NCI-H1930 (cell line): ENCODE measurements at places on chromosomes 5 and 9.

DNA sequence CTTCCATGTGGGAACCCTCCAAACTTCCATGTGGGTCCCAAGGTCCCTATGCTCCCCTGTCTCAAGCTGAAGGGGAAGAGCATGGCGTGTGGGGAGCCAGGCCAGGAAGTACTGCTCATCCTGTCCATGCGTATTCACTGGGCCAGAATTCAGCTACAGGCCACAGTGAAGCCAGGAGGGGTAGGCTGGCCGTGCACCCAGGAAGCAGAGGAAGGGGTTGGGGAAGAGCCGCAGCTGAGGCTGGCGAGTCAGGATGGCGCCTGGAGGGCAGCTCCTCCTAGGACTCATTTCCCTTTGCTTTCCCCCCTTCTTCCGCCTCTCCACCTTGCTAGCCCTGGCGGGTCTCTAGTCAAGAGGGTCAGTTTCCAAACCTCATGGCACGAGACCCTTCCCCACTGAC, 57.4 kb downstream of the ROPN1L start:
- no peak for DNase-seq

- no peak for DNase-seq
Observed at GRCh38 chr9:33017283-33018041, 7.6 kb upstream of the DNAJA1 start.

DNA sequence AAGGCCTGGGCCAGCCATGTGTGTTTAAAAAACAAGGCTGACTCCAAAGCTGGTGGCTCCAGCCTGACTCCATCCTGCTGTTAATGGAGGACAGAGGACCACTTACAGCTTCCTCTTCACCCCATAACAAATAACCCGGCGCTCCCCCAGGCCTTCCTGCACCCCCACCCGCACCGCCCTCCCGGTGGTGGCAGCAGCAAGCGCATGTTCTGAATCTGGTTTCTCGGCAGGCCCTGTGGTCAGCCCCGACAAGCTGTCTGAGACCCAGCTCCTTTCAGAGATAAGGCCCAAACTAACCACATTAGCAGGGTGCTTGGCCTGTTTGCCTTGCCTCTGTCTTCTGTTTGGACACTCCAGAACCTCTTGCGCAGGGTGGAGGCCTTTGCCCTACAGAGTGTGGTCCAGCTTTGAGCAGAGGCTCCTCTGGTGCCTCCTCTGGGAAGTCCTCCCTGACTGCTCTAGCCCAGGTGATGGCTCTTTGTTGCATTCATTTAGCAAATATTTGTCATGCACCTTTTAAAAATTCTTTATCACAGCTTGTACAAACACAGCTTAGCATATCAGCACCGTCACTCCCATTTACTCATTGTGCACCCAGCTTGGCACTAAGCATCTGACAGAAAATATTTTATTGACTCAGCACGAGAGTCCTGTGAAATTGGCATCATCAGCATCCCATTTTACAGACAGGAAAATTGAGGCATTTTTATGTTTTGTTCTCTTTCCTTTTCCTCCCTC, 78.4 kb downstream of the NDFIP1 start:
- no peak for DNase-seq

DNA sequence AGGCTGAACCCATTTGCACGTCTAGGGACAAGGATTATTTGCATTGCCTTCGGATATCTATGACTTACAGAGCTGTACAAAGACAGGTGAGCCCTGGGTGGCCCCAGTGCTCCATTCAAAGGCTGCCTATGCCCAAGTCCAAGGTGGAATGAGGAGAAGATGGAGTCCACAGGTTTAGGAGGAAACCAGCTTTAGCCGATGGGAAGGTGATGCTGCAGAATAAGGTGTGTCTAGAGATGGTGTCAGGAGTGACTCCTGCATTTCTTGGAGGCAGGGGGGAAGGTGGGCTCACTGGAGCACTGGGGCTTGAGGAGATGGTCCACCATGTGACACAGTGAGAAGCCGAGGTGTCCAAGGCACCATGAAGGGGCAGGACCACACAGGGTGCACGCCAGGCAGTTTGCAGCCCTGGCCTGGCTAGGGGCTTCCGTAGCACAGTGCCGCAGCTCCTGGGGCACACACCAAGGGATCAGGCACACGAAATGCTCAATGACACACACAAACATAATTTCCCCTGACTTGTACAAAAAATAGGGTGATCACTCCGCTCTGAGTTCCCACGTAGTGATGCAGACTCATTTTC, 32.1 kb downstream of the SEMA4D start:
- no peak for DNase-seq

DNA sequence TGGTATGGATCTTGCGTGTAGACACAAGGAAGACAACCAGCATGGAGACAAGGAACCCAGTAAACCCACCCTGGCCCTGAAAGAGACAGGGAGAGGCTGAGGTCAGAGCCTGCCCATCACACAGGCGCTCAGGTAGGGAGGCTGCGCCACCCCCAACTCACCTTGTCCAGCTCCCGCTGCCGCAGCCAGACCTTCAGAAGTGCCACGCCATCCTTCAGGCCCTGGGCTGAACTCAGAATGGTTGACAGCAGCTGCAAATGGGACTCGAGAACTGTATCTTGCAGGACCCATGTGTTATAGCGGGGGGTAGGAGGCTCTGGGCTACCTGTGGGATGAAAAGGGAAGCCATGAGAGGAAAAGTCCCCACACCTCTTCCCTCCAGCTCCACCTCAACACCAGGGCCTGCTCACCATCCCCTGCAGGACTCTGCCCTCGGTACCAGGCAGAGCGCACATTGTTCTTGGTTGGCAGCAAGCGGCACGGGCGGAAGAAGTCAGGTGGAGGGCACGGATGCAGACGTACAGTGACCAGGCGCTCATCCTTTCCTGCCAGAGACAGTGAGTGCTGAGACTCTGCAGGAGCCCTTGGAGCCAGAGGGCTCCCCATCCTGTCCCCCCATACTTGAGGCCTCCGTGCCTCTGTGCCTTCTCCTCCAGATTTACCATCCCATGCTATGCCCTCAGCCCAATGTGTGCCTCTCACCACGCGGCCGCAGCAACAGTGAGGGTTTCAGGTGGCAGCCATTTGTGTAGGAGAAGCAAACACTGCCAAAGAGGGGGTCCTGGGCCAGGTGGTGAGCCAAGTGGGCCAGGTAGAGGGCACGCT, 4.7 kb downstream of the NOL6 start:
- no peak for DNase-seq

GRCh38 chr5:132283423-132284043, 10.7 kb upstream of the SLC22A4 start:
- no peak for DNase-seq

GRCh38 chr5:65015767-65016166, 247.0 kb downstream of the CWC27 start:
- no peak for DNase-seq

GRCh38 chr5:148750614-148751013, 75.8 kb upstream of the ADRB2 start:
- DNase-seq, result no peak

DNA sequence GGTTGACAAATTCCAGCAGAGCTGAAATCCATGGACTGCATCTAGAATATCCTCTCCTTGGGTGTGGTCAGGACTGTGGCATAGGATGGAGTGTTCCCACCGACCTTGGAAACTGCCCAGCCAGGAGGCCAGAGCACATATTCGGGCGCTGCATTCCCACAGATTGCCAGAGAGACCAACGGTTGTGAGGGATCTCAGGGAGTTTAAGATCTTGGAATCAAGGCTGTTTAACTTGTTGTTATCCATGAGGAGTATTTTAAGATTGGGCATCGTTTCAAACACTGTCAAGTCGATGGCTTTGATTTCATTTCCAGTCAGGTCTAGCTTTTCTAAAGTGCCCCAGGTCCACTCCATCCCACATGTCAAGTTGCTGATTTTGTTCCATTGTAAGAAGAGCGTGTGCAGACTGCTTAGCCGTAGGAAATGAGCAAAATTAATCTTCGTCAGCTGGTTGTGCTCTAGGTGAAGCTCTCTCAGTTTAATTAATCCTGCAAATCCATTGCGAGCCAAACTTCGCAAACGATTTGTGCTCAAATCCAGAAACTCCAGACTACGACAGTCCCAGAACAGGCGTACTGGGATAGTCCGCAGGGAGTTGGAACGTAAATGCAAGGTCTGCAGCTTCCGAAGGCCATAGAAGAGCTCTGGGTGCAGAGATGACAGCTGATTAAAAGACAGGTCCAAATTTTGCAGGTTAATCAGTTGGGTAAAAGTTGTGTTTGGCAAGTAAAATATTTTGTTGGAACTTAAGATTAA, 1.5 kb downstream of the LRRTM2 start:
- no peak for DNase-seq

DNA sequence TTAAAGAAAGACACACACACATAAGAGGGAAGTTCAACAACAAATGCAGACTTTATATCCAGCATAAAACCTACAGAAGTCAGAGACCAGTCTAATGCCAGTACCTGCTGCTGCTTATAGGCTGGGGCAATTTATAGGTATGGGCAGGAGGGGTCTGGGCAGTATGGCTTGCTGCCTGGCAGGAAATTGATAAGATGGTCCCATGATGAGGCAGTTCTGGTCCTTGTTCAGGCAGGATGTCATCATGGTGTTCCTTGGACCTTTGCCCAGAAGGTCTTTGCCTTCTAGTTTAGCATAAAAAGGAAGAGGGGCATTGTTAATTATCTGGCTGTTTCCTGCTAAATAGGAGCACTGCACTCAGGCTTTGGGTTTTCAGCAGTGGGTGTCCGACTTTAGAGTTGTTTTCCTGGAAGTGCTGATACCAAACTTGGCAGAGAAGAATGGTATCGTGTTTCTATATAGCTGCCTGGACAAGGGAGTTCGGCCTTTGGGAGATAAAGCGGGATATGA, 10.4 kb upstream of the PDCD1LG2 start:
- no peak for DNase-seq

DNA sequence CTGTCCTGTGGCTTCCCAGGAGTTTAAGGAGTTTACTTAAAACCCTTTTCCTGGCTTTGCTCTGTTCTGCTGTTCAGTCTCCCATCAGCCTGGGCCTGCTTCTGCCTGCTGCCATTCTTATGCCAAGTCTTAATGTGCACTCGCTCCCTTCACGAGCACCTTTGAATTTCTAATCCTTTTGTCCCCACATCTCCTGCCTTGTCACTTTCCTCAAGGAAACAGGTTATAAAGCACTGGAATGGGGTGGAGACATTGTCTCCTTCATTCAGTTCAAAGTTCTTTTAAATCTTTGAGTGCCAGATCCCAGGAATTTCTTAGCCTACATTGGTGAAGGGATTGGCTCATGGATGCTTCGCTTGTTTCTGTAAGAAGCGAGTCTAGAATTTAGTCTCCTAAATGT, 87.2 kb upstream of the LIFR start:
- DNase-seq, result no peak

- no peak for DNase-seq
Observed at GRCh38 chr9:105195259-105195658, 49.2 kb upstream of the SLC44A1 start.

- DNase-seq, result no peak
Observed at GRCh38 chr9:106038266-106039001, 344.1 kb downstream of the TMEM38B start.

DNA sequence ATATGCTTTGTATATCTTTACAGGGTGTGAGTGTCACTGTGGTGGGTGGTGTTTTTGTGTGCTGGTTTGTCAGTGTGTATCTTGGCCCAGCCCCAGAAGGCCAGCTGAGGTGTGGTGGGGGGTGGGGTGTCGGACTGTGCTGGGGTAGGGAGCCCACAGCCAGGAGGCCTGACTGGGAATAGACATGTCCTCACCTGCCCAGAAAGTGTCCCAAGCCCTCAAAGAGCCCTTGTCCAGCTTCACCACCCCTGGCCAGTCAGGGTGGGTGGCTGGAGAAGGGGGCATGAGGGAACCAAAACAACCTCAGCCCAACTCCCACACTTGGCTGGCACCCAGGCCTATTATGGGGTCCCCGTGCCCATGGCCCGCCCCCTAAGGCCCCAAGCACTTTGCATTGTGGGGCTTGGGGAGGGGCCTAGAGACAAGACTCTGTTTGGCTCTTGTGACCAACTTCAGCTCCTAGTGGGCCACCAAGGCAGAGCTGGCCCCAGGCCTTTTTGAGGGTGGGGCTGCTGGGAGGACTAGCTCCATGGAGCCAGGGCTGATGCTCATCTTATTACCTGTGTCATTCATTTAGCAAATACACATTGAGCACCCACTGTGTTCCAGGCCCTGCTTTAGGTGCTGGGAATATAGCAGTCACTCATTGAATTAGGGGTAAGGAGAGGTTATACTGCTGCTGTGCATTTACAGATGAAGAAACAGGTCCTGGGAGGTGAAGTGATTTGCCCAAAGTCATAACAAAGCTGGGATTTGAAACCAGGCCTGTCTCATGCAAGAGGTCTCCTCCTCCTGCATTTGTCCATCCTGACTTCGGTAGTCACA, 56.2 kb upstream of the PSD2 start:
- no peak for DNase-seq

- DNase-seq, result no peak
Observed at GRCh38 chr5:150167908-150168307, 1.3 kb downstream of the CDX1 start.

DNA sequence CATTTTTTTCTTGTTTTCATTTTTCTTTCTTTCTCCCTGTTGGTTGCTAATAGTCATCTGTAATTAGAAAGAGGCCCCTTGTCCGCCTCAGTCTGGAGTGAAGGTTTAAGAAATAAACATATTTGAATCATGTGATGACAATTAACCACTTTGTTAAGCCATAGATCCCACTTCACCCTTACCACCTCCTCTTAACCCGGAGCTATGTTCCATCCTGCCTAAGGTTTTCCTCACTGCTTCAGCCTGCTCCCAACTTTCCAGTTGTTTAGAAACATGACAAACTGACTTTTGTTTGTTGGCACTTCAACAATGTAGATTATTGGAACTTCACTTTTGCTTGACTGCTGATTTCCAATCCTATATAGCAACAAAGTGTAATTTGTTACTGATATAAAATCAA, 37.4 kb upstream of the SSBP2 start:
- no peak for DNase-seq

DNA sequence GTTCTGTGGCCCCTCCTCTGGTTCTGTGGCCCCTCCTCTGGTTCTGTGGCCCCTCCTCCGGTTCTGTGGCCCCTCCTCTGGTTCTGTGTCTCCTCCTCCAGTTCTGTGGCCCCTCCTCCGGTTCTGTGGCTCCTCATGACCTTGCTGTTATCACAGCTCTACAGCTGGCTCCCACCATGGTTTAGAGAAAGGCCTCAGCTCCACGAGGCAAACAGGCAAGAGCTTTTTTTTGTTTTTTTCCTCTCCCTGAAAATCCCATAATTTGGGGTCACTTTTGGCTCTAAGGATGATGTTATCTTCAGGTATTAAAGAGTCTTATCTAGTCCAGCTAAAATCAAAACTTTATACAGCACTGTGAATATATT, 31.8 kb downstream of the C5orf15 start:
- no peak for DNase-seq

- no peak for DNase-seq
Observed at GRCh38 chr9:13971966-13972655, 341.8 kb downstream of the NFIB start.

GRCh38 chr5:55913466-55914413, 62.6 kb downstream of the IL31RA start:
- no peak for DNase-seq
